ENCODE measurements at places on chromosomes 2 and 18.

DNA sequence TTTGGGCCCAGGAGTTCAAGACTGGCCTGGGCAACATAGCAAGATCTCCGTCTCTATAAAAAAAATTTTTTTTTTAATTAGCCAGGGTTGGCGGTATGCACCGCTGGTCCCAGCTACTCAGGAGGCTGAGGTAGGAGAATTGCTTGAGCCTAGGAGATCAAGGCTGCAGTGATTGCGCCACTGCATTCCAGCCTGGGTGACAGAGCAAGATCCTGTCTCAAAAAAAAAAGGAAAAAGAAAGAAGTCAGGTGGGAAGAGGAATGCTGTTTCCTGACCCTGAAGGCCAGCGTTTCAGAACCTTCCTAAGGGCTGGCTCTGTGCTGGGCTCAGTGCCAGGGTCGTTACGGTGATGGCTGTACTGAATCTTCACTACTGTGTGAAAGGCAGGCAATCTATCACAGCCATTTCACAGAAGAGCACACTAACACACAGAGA is 35.0 kb upstream of the AGAP1 start:
- no peak for DNase-seq

DNA sequence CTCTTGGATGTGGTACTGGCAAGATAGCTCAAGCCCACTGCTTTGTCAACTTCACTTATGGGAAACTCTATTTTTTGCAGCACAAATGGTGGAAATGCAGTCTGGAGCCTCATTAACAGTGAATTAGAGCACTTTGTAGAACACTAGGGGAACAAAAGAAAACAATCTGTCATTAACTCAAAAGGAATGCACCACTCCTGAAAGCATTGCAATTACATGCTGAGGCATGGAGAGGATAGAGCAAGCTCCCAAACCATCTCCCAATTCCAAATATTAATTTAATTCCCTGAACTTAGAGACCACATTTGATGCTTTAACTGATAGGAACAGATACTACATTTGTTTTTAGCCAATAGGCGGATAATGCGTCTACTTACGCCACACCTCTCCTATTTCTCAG is 32.8 kb upstream of the TANC1 start:
- no peak for DNase-seq

DNA sequence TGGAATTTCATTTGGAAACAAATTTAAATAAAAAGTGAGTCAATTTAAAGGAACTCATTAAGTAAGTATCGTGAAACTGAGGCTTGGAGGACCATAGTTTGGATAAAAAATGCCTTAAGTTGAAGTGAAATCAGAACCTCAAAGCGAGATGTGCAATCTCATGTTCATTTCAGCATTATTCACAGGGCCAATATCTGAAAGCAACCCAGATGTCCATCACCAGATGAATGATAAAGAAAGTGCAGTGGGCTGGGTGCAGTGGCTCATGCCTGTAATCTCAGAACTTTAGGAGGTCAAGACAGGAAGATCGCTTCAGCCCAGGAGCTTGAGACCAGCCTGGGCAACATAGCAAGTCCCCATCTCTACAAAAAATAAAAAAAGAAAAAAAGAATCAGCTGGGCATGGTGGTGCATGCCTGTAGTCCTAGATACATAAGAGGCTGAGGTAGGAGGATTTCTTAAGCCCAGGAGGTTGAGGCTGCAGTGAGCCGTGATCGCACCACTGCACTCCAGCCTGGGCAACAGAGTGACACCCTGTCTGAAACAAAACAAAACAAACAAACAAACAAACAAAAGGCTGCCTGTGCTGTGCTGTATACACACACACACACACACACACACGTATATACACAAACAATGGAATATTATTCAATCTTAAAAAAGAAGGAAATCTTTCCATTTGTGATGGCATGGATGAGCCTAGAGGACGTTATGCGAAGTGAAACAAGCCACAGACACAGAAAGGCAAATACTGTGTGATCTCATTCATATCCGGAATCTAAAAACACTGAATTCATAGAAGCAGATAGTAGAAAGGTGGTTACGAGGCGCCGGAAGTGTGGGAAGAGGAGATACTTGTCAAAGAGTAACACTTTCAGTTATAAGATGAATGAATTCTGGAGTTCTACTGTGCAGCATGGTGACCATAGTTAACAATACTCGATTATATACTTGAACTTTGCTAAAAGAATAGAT is 14.5 kb downstream of the SH3RF3 start:
- no peak for DNase-seq

- DNase-seq = no peak
Measured at GRCh38 chr18:38695559-38696280, 1130.1 kb upstream of the CELF4 start.

DNA sequence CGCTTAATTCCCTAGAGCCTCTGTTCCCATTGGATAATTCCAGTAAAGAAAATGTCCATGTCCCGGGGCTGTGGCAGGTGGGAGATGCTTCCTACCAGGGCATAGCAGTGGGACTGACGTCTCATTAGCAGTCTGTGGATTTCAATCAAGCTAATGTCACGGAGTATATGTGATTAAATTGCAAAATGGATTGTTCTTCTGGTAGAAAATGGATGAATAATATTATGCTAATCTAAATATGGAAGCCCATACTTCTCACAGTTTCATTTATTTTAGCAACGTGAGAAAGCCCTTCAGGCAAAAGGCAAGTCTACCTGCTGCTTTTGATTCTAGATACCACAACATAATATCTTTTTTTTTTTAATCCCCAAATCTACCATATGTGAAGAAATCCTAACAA is 185.5 kb downstream of the DNER start:
- DNase-seq = no peak

DNA sequence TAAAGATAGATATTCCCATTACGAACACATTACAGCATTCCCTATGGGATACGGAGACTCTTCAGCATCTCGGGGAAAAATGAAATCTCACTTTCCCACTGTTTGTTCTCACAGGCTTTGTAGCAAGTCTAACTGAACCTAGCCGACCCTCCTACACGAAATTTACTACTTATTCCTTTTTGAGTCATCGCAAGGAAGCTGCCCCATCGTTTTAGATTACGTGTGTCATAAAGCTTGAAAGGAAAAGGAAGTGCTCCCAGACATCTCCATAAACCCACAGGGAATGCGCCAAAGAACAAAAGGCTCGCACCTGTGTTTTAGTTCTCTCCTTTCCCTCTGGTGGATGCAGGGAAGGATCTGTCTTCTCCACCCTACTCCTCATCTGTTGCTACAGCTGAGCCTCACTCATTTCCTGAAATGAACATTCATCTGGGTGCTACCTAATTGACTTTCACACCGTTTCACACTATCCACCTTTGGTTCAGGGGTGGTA is 76.2 kb upstream of the STK39 start:
- no peak for DNase-seq

GRCh38 chr18:5106730-5107129 is 90.3 kb downstream of the AKAIN1 start:
- no peak for DNase-seq

GRCh38 chr18:23503963-23504344 is 643 bp downstream of the RMC1 start:
- no peak for DNase-seq

All from fibroblast of the conjunctiva (primary cell).